AG09319 (cell line): ENCODE measurements at places on chromosomes 1 and 21.
A peak's percentile ranks its signal among the peaks of the same experiment; 100 is the strongest.

DNA sequence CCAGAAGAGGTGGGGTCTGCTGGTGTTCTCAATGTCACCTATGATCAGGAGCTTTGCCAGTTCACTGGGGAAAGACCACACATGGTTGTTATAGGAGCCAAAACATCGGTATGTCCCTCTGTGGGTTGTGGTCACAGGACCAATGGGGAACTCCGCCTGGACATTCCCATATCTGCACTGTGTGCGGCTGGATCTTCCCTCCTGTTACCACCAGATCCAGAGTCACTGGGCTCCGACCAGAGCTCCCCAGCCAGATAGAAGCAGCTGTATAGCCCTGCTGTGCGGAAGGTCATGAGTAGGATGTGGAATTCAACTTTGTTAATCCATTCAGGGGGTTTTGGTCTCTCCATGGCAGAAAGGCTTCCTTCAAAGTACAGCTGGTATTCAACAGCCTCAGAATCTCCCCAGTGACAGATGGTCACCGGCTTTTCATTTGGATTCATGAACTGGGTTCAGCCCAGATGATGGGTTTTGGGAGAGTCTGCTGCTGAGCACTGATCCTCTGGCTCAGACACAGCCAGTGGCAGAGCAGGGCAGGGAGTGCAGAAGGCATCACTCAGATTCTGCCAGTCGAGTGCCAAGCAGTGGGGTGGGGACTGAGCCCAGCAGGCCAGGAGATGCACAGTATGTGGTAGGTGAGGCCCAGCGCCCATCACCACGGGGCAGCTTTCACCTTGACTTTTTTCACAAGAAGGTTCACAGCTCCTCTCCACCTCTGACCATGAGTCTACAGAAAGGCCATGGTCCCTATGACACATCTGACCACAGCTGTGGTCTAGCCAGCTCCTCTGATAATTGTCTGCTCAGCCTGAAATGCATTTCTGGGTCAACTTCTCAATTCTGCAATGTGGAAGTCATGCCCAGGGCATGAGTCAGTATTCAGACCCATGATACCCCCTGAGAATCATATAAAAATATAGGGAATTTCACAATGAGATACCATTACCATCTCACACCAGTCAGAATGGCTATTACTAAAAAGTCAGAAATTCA lies 2.9 kb upstream of the SHCBP1L start:
- peak; percentile 69 for DNase-seq

DNA sequence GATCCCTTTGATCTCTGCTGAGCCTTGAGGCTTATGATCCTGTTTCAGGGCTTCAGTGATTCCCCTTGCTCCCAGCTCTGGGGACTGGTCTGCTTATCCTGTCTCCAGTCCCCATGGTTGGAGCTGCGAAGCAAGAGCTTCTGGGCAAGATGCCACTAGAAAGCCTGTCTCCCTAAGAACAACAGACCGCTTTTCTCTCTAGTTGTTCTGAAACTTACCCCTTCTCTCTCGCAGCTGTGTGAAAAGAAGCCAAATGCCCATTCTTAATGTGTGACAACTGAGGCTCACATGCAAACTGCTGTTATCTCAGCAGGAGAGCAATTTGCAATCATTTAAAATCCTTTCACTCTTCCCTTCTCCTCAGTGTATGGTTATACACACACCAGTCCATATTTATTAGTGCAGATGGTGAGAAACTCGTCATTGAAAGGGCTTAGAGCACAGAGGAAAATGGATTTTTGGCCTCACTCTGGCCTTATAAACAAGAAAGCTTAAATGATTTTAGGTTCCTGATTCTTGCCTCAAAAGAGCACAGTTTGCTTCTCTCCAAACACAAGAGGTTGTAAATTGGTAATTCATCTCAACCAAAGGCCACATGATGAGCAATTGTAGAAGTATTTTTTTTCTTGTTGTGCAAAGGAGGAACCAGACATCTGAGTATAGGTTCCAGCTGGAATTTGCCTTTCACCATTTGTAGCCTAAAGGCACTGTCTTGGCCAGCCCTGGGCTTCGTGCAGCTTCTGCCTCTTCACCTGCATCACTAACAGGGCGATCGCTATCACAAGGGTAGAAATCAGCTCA lies 179.2 kb upstream of the LMO4 start:
- DNase-seq, result no peak

DNA sequence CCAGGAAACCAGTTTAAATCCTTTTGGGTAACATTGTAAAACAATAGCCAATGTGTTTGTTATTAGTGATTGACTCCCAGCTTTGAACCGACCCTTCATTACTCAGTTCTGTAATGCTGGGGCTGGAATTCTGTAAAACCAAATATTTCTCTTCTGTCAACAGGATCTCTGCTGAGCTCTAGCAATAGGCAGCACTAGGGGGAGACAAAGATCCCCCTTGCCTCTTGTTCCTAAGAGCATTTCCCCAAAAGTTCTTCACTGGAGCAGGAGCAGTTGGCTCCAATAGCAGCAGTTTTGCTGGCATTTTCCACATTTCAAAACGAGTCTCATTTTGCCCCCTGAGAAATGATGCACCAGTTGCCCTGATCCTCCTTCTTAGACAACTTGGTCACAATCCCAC lies 1671.1 kb downstream of the MRPL39 start:
- DNase-seq, result no peak

DNA sequence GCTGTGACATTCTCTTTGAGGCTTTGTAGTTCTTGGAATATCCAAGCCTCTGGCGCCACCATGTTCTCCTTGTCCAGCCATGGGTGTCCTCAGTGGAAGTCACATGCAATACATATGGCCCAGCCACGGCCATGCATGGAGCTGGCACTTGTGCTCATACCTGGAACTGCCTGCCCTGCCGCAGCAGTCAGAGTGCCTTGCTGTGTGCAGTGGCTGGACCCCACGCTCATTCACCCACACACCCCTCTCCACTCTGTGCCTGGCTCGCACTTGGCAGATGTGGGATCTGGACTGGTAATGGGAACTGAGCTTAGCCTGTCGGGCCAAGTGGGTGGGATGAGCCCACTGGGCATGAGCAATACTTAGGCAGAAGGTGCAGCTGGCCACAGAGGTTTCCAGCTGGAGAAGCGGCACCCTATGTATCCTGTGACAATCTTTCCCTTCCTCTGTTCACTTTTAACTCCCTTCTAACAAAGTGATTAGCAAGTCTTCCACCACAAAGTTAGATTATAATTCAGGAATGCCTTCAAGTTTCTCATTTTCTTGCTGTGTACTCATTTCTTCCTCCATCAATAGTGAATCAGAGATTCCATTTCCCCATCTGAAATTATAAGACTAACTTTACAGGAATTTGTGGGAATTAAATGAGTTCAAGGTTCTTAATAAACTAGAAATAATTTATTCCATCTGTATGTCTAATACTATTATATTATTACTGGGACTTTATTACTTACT lies 351.6 kb upstream of the NCAM2 start:
- no peak for DNase-seq

DNA sequence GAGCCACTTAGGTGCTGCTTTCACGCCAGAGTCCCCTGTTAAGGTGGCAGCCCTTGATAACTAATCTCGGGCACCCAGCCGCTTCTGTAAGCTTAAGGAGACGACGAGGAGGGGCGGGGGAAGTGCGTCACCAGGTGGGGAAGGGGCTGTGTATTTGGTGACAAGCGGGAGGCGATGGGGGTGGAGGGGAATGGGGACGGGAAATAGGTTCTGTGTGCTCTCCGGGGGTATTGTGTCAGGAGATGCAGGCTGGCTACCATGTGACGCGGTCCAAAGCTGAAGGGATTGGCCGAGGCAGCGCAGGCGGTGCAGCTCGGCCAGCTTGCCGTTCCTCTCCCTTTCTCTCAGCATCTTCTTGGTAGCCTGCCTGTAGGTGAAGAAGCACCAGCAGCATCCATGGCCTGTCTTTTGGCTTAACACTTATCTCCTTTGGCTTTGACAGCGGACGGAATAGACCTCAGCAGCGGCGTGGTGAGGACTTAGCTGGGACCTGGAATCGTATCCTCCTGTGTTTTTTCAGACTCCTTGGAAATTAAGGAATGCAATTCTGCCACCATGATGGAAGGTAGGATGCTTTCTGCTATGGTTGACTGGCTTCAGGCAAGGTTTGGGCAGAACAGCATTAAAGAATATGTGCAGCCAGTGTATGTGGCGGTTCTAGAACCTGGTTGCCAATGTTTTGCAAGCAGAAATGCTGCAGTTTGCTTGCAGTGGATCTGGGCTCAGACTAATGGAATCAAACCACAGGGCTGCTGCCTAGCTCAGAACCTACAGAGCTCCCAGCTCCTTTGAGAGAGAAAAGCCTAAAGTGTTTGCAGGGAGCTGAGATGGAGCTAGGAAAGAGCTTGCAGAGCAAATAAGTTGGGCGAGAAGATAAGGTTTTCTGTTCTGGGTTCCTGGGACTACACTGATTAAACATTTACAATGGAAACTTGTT lies at the start of gene SGIP1:
Gene SGIP1 (plus strand): TSS at position 350 of the 937 bp plus-strand sequence. CDS start 206 bp downstream, at position 556.
- DNase-seq, result no peak
